ENCODE measurements at places on chromosomes 13 and 19.

GRCh38 chr19:45515081-45515624 lies 7.9 kb downstream of the VASP start:
- no peak for DNase-seq

DNA sequence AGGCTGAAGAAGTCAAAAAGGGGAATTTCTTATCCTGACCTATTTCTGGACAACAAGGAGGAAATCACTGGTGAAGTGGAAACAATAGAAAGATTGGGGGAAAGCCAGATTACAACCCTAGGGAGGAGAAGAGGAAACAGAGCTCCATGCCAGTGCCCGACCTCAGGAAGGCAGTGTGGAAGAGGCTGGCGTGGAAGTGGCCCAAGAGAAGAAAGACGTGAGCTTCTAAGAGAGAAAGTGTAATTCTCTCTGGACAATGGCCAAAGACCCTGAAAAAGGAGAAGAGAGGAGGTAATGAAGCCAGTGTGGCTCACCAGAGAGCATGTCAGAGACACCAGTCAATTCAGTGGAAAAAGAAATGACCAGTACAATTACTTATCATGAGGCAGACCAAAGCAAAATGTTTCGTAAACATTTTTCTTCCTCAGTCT lies 52.6 kb upstream of the URAD start:
- no peak for DNase-seq

GRCh38 chr19:48296963-48297734 lies 27.3 kb downstream of the ZNF114 start:
- DNase-seq = no peak

DNA sequence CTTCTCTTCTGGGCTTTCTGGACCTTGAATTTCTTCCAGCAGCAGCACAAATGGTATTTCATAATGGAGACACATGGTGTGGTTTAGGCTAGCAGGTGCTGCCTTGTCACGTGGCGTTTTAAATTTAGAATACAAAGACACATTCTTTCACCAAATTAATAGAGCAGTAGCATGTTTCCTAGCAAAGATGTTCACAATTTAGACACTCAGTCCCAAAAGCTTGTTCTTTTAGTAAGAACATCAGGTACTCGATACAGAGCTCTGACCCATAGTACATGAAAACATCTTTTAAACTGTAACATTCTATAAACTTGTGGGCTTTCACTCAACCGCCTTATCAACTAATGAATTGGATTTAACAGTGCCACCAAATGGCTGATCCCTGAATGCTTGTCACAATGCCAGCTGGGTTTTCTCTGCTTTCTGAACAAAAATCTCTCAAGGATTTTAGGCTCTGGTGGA lies 290.1 kb downstream of the DCLK1 start:
- DNase-seq = no peak

DNA sequence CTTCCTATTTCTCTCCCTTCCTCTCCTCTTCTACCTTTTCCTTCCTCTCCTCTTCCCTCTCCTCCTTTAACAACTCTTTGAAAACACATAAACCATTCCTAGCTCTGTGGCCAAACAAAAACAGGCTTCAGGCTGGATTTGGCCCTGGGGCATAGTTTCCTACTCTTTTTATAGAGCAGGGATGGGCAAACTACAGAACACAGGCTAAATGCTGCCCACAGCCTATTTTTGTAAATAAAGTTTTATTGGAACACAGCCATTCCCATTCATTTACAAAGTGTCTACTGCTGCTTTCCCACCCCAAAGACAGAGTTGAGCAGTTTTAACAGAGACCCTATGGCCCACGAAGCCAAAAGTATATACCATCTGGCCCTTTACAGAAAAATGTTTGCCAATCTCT lies 35.4 kb downstream of the LHFPL6 start:
- no peak for DNase-seq

DNA sequence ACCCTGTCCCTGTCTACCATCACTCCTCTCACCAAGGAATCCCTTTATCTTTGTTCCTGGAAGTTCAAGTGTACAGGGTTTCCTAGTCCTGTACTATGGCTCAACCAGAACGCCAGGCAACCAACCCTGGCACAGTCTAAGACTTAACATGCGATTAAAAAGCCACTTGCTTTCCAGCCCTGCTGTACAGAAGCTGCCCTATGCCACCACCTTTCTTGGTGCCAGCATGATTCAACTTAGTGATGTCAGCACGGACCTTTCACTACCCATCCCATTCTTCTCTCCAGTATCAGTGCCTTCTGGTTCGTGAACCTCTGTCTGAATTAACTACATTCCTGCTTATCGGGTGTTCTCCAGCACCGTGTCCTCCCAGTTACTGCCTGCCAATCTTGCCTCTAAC lies 151.1 kb downstream of the KLF12 start:
- DNase-seq = no peak

GRCh38 chr13:91318886-91319285 lies 28.6 kb upstream of the MIR17HG start:
- DNase-seq = no peak

GRCh38 chr13:63403733-63404132 lies 1988.1 kb upstream of the PCDH20 start:
- DNase-seq = no peak

GRCh38 chr19:38842439-38843174 lies 7.2 kb downstream of the HNRNPL start:
- no peak for DNase-seq

DNA sequence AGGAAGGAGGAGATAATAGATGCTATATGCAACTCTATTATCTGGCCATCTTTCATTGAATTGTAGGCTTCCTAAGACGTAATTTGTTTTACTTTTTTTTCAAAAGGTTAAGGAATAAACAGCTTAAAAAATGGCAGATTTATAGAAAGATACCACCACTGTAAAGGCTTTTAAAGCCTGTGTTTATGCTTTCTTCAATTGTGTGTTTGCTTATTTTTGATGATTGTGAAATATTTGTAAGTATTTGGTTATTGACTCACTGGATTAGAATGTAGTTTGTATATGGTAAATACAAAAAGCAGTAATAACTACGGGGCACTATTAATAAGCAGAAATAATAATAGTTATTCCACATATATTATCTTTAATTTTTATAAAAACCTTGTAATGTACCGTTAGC lies 437.9 kb downstream of the KLF5 start:
- DNase-seq = no peak

GRCh38 chr13:75452564-75452963 lies 29.4 kb downstream of the TBC1D4 start:
- DNase-seq = no peak

GRCh38 chr19:38219221-38219620 lies 4.8 kb downstream of the DPF1 start:
- DNase-seq = no peak
